ENCODE measurements at places on chromosomes 7 and 10.

DNA sequence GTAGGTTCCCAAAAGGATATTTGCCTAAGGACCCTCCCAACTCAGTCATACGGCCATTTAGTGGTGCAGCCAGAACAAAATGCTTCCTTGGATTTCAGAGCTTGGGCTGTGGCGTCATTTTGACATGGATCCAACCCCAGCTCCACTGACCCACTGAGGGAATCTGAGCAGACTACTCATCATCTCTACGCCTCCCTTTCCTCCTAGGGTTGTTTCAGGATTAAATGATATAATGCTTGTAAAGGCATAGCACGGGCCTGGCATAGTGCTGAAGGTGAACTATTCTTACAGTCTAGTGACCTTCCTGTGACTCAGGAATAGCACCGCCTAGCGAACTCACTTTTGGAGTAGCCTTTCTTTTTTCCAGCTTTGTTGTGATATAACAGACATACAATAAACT is 70.3 kb upstream of the LOXL4 start:
- no peak for DNase-seq

- no peak for DNase-seq
Measured at GRCh38 chr7:78007231-78007630, 208.7 kb downstream of the PHTF2 start.

- peak; percentile 47 for DNase-seq
Measured at GRCh38 chr7:149495785-149496641, 1.6 kb downstream of the ZNF746 start.

DNA sequence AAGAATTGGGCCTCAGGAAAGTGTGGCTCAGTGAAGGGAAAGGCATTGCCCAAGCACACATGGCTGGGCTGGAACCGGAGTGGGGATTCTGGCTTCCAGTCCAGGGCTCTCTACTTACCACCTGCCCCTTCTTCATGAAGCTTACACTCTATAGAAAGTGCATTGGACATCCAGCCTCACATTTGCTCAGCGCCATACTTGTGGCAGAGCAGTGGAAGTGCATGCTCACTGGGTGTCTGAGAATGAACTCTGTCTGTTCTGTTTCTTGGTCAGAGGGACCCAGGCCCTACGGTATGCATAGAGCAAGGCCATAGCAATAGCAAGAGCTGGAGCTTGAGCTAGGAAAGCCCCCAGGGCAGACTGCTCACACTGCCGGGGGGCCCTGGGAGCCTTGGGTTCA is 1253.5 kb downstream of the TYW1 start:
- DNase-seq: no peak

DNA sequence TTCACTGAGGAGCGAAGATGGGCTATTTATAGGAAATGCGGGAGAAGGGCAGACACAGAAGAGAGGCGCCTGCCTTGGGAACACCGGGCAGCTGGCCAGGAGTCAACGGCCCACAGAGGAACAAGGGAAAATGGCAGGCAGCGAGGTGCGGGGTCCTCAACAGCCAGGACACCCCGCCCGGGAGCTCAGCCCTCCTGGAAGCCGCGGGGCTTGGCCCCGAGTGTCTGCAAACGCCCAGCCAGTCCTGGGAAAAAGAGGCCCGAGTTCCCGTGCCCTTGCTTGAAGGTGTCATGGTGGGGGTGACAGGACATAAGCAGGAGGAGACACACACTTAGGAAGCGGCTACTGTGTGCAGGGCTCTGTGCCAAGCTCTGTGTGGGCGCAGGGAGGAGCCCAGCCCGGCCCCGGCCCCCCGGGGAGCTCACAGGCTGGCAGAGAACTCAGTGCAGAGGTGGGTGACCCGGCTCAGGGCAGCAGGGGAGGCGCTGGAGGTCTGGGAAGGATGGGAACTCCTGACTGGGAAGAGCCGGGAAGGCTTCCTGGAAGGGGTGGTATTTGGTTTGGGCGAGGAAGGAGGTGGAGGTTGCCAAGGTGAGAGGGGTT is 79.9 kb downstream of the ELFN1 start:
- no peak for DNase-seq

Data from COR-L47 (cell line).